ENCODE measurements at places on chromosomes 1 and 21.
A peak's percentile ranks its signal among the peaks of the same experiment; 100 is the strongest.

DNA sequence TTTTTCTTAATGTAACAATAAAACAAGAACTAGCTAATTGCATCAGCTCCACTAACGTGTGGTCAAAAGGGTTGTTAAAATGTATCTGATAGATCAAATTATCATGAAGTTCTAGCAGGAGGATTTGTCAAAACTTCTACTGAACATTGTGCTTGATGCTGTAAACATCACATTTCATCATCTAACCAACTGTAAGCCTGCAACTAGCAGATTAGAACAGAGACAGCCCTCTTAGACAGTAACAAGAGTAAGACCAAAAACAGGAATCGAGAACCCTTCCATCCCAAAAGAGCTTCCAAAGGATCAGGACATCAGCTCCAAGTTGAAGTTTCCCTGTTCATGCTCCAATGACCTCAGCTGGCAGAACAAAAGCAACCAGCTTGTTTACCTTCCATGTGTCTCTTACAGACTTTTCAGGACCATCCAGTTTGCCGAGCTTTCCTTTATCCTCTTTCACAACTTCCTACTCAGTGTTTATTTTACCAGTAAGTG lies 44.6 kb downstream of the NIBAN1 start:
- no peak for DNase-seq

- no peak for DNase-seq
These were observed 16.7 kb downstream of the POU3F1 start for GRCh38 chr1:38029685-38030511.

DNA sequence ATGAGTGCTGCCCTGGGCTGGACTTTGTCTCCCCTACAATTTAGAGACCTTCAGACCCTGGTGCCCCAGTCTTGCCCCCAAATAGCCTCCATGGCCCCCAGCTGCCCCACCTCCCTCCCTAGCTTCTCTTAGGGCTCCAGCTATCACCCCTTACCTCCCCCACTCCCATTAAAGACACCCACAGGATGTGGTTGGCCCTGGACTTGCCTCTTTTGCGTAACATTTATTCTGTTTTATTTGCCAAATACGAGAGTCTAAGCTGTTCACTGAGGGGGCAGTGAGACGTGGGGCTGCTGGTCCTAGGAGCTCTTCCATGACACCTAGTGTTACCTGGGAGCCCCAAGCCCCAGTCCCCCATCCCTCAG lies 4.5 kb downstream of the ZC3H12A start:
- no peak for DNase-seq

DNA sequence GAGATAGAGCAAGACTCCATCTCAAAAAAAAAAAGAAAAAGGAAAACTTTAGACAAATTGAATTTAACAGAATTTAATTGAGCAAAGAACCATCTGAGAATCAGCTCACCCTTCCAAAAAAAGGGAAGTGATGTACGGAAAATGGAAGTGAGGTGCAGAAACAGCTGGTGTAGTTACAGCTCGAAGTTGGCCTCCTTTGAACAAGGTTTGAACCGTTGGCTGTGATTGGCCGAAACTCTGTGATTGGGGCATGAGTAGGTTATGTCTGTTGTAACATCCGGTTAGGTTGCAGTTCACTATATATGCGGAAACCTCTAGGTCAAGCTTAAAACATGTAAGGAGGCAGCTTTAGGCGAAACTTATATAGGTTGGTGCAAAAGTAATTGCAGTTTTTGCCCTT lies 97.9 kb upstream of the KIF26B start:
- DNase-seq: no peak

GRCh38 chr1:10677491-10678391 lies 118.7 kb downstream of the CASZ1 start:
- no peak for DNase-seq

DNA sequence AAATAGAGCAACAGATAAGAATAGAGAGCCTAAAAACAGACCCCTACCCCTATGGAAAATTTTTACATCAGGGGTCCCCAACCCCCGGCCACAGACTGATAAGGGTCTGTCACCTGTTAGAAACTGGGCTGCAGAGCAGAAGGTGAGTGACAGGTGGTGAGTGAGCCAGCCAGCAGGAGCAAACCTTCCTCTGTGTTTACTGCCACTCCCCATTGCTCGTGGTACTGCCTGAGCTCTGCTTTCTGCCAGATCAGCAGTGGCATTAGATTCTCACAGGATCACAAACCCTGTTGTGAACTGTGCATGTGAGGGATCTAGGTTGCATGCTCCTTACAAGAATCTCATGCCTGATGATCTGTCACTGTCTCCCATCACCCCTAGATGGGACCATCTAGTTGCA lies 174.1 kb downstream of the FOXD2 start:
- DNase-seq: no peak

- no peak for DNase-seq
These were observed 20.6 kb downstream of the TOR1AIP2 start for GRCh38 chr1:179857009-179857408.

DNA sequence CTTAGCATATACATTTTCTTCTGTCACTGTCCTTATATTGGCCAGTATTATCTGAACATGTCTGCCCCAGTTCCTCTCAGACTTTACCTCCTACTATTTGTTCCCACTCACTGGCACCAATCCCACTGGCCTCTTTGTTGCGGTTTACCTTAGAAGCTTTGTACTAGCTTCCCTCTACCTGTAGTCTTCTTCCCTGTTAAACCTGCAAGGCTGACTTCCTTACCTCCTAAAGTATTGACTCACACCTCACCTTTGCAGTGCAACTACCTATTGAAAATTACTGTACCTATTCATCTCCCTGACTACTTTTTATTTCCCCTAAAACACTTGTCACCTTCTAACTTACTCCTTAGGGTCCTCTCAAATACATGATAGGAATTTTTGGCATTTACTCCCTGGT lies 111.1 kb downstream of the CLEC20A start:
- no peak for DNase-seq

DNA sequence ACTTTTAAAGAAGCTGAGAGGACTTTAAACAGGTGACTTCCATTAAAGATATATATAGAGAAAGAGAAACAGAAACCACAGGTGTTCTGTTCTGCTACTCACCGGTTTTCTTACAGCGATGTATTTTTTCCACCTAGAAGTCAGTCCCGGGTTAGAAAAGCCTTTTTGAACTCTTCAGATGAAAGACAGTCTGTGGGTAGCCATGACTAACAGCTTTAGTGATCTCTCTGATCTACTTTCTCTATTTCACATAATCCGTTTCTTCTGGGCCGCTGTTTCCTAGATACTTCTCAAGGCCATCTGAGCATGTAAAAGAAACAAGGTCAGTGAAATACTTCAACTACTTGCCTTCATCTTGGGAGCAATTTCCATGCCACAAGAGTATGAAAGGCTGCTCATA lies 25.1 kb downstream of the WDR64 start:
- peak; percentile 22 for DNase-seq

DNA sequence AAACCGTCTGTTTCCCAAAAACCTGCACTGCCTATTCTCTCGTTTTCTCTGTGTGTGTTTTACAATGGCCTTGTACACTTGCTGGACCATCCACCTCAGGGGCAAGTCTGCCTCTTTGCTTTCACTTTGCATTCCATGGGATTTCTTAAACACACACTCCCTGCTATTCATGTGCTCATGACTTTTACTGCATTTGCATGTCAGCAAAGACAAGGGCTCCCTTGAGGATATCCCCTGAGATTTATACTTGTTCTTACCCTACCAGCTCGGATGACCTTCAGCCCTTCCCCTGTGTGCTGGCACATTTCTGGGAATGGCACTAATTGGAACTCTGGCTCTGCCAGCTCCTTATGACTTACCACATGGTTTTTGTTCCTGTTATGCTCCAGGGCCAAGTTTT lies 386.9 kb downstream of the AMY1C start:
- no peak for DNase-seq

DNA sequence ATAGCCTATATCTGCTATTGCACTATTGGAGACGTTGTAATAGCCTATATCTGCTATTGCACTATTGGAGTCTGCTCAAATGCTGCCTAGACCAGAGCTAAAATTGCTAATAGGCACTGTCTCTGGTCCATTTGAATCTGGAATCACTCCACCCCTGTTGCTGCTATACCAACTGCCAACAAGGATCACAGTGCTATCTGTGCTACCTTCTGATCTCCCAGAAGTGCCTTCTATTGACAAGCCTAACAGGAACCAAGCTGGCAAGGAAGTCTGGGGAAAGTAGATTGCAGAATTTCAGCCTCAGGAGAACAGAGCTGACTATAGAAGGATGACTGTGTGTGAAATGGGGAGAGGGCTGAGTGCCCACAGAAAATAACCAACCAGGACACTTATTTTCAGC lies 15.9 kb downstream of the RWDD3 start:
- DNase-seq: peak; percentile 86

GRCh38 chr21:18608226-18608625 lies 204.6 kb upstream of the TMPRSS15 start:
- DNase-seq: no peak

GRCh38 chr1:6180707-6181311 lies 688 bp upstream of the CHD5 start:
- no peak for DNase-seq

- DNase-seq: no peak
These were observed 41.1 kb upstream of the CSF3R start for GRCh38 chr1:36523850-36524249.

DNA sequence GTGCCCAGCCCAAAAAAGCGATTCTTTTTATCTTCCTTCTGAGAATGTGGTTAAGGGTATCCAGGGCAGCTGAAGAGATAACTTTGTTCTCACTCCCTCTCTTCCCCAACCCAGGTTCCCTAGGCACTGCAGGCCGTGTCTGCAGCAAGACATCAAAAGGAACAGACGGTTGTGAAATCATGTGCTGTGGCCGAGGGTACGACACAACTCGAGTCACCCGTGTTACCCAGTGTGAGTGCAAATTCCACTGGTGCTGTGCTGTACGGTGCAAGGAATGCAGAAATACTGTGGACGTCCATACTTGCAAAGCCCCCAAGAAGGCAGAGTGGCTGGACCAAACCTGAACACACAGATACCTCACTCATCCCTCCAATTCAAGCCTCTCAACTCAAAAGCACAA lies 11.4 kb downstream of the WNT2B start:
- DNase-seq: no peak

- no peak for DNase-seq
These were observed 8.0 kb downstream of the USP48 start for GRCh38 chr1:21774835-21775549.

DNA sequence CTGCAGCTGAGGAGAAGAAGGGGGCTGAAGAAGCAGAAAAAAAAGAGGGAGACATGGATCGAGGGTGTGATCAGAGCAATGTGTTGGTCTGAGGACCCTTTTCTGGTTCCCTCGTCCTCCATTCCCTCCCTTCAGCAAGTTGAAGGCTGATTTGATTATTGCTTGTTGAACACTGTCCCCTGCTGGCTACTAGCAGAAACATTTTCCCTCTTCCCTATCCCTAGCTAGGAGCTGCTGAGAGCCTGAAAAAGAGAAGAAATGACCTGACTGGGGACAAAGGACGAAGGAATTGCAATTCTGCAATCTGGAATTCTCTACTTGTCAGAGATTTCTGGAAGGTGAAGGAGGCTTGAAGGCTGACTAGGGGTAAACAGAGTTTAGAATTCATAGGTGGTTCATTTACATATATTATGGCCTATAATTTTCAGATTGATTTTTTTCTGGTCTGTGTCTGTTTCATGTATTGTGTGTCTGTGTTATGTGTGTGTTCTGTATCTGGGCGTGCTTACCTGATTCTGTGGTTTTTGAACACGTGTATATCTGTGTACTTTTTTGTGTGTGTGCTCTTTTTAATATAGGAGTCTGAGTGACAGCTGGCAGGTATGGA lies 9.8 kb downstream of the NHLH1 start:
- peak; percentile 66 for DNase-seq

GRCh38 chr1:17335821-17336710 lies 28.1 kb downstream of the PADI4 start:
- DNase-seq: peak; percentile 71

DNA sequence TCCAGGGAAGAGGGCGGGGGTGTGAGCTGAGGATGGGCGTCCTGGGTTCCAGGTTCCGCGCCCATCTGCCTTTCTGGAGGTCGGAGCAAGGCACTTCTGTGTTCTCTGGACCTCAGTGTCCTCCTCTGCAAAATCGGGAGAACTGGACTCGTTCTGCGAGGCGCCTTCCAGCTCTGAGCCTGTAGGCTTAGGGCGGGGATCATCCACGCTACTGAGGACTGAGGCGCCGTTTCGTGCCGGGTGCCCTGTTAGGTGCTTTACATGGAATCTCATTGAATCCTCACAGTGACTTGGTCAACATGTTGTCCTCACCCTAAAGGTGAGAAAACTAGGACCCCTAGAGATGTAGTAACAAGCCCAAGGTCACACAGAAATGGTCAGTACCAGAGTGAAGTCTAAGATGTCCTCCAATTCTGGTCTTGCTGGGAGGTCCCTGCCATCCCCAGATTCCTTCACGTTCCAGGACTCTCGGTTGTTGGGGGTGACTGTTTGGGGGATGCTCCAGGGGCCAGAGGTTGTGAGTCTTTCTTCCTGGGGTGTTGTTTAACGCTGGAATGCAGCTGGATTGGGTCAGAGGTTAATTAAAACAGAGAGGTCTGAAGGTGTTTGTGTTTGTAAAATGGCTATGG lies 677 bp downstream of the PRKAA2 start:
- DNase-seq: no peak

DNA sequence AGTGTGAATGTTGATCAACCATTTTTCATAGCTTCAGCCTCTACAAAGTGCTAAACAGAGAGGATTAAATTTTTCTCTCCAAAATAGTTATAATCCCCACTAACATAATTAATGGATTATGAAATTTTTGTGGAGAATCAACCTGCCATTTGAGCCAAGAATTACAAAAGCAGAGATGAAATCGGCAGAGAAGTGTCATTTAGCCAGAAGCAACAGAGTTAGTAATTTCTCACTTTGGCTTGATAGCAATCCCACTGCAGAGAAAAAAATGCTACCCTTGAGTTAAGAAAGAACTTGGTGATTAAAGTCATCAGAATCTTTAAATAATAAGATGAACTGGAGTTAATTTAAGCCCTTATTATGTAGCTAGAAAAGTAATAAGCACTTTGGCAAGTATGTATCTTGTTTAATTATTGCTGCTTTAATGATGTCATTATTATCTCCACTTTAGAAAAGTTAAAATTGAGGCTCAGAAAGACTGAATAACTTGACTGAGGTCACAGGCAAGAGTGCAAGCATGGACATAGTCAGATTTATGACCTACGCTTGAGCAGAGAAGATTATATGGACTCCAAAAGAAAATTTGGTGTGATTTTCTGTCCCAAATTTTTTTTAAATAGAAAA lies 37.3 kb downstream of the RGS4 start:
- DNase-seq: no peak

GRCh38 chr1:10387677-10388386 lies 11.0 kb upstream of the PGD start:
- no peak for DNase-seq

DNA sequence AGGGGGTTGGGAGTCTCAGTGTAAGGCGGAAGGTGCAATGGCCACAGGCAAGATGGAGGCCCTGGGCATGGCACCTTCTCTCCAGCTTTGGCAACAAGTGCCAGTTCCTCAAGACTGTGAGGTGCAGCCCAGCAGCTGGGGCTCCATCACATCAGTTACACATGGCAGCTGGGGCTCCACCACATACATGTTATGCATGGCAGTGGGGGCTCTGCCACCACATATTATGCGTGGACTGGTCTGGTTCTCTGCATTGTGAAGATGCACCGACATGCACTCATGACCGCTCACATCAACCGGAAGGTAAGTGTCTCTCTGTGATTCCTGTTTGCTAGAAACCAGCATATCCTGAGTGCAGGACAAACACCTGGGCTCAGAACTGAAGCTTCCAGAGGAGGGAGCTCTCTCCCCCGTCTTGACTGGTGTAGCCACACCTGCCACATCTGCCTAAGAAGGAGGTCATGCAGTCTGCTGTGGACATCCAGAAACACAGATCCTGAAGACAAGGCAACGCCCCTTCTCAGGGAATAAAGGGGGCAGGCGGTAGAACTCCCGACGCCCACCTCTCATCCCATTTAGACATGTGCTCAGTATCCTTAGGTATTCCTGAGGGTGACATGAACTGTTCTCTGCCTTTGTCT lies 104.1 kb upstream of the TMPRSS2 start:
- no peak for DNase-seq
